Epithelial cell of proximal tubule (primary cell): ENCODE measurements at places on chromosomes 4 and X. TPM values are rescaled to one million over a fixed set of nuclear protein-coding genes. Genes with fewer than 3 reads are reported as not detected.
A peak's percentile ranks its signal among the peaks of the same experiment; 100 is the strongest.

DNA sequence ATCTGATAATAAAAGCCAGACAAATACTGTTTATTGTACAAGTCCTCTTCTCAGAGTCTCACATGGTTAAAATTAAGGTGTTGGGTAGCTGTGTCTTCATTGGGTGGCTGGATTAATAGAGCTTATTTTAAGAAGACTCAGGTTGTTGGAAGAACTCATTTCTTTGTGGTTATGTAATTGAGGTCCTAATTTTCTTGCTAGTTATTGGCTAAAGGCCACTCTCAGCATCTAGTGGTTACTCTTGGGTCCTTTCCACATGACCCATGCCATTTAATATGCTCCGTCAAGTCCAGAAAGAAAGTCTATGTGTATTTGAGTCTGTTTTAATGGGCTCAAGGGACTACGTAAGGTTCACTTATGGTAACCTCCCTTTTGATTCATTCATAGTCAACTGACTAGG lies 1668.6 kb upstream of the AGA start:
- no peak for DNase-seq

GRCh38 chrX:106170318-106170717 lies 2.2 kb downstream of the PWWP3B start:
- no peak for DNase-seq

The NHSL2 gene
- total RNA-seq = 1.0 and 1.1 TPM in 2 replicates

DNA sequence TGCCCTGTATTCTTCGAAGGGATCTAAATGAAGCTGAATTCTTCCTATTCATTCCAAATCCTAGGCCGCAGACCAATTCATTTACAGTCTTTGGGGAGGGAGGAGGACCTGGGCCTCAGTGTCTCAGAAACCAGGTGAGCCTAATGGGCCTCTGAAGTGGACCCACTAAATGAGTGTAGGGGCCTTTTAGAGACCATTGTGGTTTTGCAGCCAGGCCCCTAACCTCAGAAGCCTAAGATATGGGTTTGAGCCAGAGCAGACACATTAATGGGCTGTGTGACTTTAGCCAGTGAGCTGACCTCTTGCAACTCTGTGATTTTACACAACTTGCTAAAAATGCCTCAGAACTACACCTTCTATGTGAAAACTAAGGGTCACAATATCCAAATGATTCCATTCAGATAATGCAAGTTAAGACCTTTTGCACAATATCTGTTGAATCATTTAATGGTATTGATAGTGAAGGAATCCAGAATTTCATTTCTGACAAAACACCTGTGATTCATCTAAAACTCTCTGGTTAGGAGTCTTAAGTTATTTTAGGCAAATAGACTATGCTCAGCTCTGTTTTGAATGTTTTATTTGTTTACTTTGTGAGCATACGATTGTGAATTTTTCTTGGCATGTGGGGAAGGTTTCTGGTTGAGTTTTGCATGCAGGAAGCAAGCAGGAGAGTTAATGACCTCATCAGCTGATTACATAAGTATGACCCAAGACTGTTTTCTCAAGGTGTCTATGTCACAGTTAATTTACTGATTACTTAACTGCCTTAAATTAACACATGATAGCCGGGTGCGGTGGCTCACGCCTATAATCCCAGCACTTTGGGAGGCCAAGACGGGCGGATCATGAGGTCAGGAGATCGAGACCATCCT lies 75.0 kb downstream of the EVC start:
- peak; percentile 37 for DNase-seq

- no peak for DNase-seq
Observed at GRCh38 chr4:4994312-4995097, 24.8 kb downstream of the CYTL1 start.

DNA sequence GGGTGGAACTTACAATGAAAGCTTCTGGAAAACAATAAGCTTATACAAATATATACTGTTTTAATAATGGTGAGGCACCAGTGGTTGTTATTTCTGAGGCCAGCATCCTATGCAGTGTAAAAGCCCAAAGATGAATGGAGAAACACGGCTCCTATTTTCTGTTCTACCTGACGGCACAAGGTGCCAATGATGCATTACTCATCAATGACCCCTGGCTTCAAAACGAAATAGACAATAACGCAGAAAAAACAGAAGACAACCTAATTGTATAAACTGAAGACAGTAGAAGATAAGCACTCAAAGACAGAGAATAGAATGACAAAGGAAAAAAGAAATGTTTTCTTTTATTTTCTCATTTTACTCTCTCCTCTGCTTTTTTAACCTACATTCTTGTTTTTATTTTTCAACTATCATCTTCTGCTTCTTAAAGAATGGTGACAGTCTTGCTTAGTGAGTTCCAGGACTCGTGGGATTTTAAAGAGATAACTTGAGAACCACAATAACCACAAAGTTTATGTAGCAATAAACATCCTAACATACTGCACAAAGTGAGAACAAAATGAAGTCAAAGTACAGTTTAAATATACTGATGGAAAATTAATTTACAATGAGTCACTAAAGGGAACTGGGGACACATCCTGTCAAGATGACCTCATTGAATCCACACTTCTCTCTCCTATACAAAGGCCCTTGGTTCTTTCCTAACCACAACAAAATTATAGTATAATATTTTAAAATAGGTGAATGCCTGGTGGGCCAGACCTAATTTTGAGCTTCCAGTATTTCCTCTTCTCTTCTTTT lies 169.8 kb downstream of the BTC start:
- DNase-seq = peak; percentile 75

DNA sequence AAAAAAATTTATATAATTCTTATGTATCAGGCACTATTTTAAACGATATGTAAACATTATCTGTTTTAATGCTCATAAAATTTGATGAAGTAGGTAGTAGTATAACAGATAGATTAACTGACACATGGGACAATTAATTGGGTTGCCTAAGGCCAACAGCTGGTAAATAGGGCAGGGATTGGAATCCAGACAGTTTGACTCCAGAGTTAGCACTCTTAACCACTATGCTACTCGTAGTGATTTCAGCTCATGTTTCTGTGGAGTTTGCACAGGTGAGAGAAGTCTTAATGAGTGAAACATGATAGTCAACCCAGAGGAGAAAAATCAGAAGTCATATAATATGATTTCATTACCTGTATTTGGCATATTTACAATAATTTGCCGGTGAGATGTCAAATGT lies 126.0 kb upstream of the WDFY3 start:
- DNase-seq = no peak

DNA sequence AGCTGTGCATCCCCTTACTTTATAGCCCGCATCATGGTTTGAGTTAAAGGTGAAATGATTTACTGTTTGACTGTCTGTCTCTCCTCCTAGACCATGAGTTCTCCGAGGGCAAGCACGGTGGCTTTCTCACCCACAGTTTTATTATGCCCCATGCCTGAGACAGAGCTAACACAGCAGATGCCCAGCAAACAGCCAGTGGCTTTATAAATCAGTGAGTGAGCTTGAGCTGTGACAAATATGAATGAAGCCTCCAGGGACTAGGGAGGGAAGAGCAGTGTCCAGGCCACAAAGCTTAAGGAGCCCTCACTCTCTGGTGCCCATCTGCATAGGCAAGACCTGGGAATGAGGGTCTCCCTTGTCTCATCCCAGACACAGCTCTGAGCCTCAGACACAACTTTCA lies 57.9 kb downstream of the FHDC1 start:
- DNase-seq = no peak

GRCh38 chr4:20761382-20761781 lies 61.1 kb downstream of the PACRGL start:
- no peak for DNase-seq

GRCh38 chr4:87838890-87839591 lies 6.3 kb downstream of the MEPE start:
- DNase-seq = no peak

- DNase-seq = no peak
Observed at GRCh38 chr4:76748649-76749048, 149.3 kb downstream of the SOWAHB start.

GRCh38 chr4:52836120-52836519 lies 26.0 kb upstream of the RASL11B start:
- no peak for DNase-seq

DNA sequence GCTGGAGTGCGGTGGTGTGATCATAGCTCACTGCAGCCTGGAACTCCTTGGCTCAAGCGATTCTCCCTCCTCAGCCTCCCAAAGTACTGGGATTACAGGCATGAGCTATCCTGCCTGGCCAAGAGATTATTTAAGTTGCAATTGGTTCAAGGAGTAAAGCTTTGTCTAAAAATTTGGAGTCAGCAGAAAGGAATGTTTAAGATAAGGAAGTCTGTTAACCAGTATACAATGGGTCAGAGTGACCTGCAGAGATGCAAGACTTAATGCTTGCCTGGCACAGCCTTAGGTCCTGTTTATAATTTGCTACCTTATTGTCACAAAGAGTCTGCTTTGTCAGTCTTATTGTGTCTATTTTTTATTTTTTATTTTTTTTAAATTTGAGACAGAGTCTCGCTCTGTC lies 826.2 kb downstream of the NLGN4X start:
- no peak for DNase-seq

GRCh38 chr4:36237366-36238313 lies 6.7 kb downstream of the ARAP2 start:
- no peak for DNase-seq

The CACNA1F gene
- 0.12 TPM in 1 of 2 replicates, not detected in the other for total RNA-seq

- DNase-seq = no peak
Observed at GRCh38 chr4:177532358-177532757, 90.1 kb upstream of the AGA start.

DNA sequence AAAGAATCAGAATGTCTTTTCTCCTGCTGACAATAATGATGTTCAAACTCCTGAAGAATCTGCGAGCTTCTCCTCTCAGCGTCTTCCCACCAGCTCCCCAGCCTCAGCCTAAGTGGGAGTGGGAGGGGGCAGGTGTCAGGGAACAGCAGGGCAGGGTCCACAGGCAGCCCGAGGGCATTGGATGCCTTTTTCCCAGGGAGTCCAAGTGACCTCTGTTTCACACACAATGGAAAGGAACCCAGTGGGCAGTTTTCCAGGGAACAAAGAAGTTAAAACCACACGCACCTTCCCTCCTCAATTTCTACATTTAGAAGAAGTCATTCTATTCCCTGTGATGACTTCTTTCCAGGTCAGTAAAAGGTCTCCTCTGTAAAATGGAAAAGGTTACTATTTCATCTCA lies 278.5 kb downstream of the PARM1 start:
- no peak for DNase-seq

DNA sequence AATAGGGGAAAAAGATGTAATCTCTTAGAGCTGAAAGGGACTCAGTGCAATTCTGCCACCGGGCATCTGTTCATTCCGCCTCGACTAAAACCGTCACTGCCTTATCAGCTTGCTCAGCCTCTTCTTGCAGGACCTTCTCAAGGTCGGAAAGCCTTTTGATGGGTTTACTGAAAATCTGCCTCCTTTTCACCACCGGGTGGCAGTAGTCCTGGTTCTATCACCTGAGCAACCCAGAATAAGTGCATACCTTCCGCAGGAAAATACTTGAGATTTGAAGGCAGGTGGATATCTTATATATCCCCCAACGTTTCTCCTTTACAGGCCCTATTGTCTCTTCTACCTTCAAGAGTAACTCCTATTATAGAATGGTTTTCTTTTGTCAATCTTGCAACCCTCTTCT lies 103.4 kb upstream of the PAK3 start:
- DNase-seq = no peak

DNA sequence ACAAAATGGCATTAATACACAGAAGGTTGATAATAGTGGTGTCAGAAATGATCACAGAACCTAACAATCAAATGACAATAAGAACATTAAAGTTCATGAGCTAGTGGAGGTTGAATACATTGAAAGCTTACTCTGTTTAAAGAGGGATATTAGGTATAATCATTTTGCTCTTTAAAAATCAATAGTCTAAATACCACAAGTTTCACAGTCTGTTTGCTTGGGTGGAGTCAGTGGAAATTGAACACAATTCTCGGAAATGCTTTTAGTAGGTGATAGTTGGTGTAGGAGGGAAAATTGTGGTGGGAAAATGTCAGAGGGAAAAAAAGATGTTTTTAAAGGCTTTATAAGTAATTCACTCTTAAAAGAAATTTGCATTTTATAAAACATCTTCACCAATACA lies 197.1 kb downstream of the GLUD2 start:
- DNase-seq = no peak

GRCh38 chrX:15816886-15817285 lies 26.6 kb downstream of the ZRSR2 start:
- no peak for DNase-seq
